ENCODE measurements at places on chromosomes 2 and 18. TPM values are rescaled to one million over a fixed set of nuclear protein-coding genes. Genes with fewer than 3 reads are reported as not detected.

The GALNT5 gene
- 0.70 TPM for total RNA-seq

The SEC11C gene
- 16.9 TPM for total RNA-seq

The SH2D6 gene
- total RNA-seq = 0.99 TPM

The IL18R1 gene
- 4.3 TPM for total RNA-seq

The CNTNAP5 gene
- total RNA-seq = 0.58 TPM
